ENCODE measurements at places on chromosomes 4 and X. TPM values are rescaled to one million over a fixed set of nuclear protein-coding genes. Genes with fewer than 3 reads are reported as not detected.
A peak's percentile ranks its signal among the peaks of the same experiment; 100 is the strongest.

DNA sequence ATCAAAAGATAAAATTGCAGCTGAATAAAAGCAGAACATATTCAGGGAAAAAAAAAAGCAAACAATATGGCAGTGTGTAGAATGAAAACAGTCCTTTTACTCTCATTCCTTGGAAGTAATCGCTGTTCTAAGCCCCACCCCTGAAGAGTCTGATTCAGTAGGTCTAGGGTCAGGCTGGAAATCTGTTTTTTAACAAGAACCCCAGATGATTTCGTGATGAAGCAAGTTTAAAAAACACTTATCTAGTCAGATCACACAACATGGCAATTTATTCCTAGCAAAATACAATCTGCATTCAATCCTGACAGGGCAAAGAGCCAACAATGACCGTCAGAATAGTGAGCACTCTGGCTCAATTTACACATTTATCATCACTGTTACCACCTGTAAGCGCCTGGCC, 16.1 kb downstream of the FAM120C start:
- no peak for DNase-seq

DNA sequence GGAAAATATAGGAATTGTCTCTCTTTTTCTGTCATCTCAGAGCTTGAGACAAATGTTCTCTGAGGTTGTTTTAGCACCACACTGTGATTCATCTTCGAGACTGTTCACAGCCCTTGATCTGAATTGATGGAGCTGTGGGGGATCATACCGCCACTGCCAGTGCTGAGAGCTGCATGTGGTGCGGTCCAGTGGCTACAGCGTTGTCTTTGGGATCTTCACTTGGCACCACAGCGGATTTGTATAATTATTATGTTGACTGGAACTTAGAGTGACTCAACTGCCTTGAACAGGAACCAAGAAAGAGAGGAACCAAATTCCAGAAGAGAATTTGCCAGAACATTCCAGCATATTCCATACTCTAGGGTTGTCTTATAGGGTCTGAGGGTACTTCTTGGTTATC, 29.1 kb downstream of the TBL1X start:
- no peak for DNase-seq

GRCh38 chrX:121084903-121085611, 37.6 kb downstream of the GLUD2 start:
- no peak for DNase-seq

- DNase-seq = no peak
Observed at GRCh38 chr4:8218371-8219031, 19.4 kb downstream of the SH3TC1 start.

Gene SOD3
- not detected for total RNA-seq

- DNase-seq = peak; percentile 33
Observed at GRCh38 chr4:167774646-167775045, 317.7 kb upstream of the ANXA10 start.

Gene HMX1
- not detected for total RNA-seq

Gene CTAG1A
- total RNA-seq = not detected

DNA sequence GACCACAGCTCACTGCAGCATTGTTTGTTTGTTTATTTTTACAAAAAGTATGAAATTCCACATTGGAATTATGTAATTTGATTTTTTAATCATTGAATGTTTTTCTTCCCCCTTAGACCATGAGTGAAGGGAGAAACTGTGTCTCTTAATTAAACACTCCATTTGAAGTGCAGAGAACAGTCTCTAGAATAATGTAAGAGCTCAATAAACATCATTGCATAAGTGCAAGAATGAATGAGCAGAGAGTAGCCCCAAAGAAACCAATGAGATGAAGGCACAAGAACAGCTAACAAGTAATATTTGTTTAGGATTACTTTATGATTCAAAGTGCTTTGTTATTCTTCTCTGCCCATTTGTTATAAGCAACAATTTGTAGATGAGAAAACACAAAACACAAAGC, 921.3 kb upstream of the LCORL start:
- DNase-seq = no peak

DNA sequence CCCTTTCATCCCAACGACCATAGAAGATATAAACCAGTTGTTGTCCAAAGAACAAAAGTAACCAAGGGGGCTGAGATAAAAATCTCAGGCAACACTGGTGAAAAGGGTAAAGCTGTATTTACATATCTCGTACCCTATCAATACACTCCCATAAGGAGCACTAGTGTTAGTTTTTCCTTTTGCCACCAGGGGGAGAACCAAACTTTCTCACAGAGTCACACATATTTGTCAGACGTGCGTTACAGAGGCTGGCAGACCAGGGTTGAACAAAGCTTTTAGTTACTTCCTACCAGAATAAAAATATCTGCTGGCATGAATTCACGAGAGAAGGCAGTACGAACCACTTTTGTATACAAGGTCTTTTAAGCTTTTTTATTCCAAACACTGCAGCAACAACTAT, 88.3 kb downstream of the AMELX start:
- DNase-seq = peak; percentile 56

DNA sequence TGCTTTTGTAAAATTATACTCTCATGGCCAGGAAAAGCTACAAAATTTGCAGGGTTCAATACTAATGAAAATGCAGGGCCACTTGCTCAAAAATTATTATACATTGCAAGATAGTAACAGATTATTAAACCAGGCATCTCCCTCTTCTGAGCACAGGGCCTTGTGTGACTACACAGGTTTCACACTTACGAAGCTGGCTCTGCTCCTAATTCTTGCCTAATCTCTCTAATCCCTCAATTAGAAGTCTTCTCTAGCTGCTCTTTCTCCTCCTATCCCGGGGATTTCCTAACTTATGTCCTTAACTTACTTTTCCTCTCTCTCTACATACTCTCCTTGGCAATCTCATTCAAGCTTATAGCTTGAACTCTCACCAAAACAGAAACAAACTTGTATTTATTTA, 168.3 kb downstream of the AREG start:
- DNase-seq = no peak

DNA sequence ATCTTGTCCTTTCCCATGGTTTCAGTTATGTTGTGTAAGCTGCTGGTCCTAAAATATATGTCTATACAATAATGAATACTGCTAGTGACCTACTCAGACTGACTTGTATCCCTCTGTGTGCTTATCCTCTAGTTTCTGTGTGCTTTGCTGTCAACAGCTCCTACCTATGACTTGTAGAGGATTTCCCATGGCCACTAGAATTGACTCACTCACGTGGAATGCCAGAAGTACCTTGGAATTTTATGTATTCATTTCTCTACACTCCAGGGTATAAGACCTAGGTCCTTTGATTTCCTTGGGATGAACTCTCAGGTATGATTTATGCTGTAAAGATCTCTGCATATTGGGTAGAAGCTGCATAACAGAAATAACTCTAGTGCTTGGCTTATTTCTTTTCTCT, 279.9 kb upstream of the SLIT2 start:
- peak; percentile 87 for DNase-seq

Gene MAGEB18
- total RNA-seq = not detected

Gene GABRQ
- total RNA-seq = under 0.01 TPM

DNA sequence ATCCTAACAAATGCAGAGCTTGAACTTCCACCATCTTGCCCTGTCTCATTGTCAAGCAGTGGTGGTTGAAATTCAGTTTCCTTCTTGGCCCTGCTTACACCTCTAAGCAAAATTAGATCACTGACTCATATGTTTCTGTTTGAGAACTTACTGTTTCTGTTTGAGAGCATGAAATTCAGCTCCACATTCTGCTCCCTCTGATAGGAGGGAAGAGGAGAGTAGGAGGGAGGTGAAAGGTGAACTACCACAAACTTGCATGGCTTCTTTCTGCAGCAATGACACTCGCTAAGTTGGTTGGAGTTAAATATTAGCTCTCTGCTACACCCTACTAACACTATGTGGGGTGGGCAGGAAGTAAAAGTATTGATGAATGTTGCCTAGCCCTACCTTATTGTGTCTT, 117.8 kb upstream of the EDA2R start:
- no peak for DNase-seq

Gene CRLF2
- total RNA-seq = not detected

DNA sequence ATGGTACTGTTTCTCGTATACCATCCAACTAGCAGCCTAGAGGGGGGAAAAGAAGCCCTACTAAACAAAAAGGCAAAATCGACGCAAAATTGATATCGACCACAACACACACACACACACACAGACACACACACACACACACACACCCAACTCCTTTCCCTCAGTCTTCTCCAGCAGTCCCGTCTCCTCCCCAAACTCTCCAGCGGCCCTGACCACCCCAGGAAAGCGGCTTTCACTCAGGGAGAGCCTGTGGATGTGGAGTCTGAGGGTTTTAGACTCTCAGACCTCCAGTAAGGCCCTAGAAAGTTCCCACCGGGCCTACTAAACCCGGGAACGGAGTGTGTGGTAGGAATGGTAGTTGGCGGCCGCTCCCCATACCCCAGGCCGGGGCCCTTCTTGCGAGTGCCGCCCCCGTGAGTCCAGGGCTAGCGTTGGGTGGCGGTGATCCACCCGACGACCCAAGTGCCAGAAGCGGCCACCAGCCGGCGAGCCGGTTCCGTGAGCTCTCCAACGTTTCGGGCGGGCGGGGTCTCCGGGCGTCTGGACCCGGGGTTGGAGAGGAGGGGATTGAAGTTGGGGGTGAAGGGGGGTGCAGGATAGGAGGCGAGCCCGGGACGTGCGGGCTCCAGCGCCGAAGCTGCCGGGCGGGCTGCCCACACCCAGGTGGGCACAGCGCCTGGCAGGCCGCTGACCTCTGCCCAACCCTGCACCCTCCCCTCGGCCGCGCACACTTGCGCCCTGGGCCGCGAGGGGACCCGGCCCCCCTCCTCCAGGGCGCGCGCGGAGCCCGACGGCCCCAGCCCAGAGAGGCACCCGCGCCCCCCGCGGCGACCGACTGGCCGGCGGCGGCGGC, 13.7 kb downstream of the ARX start:
- no peak for DNase-seq

Gene GAGE12F
- not detected for total RNA-seq

DNA sequence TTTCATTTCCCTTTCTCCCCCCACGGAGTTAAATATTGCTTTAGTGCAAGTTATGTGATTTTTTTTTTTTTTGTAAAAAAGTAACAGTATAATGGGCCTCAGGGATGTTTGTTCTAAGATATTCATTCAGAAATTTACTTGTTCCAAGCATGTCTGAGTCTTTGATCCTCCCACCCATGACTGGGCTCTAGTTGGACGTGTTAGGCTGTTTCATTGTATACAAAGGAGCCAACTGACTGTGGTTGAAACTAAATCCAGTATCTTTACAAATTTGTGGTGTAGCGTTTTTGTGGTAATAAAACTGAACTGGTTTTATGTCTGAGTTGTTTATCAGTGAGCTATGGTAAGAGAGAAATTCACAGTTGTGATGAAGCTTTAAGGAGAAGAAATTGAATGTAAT, 74.1 kb downstream of the DOCK11 start:
- DNase-seq = peak; percentile 10

All from bronchial epithelial cell (primary cell).